Epithelial cell of umbilical artery (primary cell): ENCODE measurements at places on chromosomes 7 and 10. TPM values are rescaled to one million over a fixed set of nuclear protein-coding genes. Genes with fewer than 3 reads are reported as not detected.

CALHM1 gene
- total RNA-seq = not detected in 2 replicates

TMEM139 gene
- total RNA-seq = under 0.01 and 0.61 TPM in 2 replicates

SFRP5 gene
- not detected in 2 replicates for total RNA-seq

PAX4 gene
- not detected in 2 replicates for total RNA-seq

ICA1 gene
- 27.2 and 40.0 TPM in 2 replicates for total RNA-seq

MPP7 gene
- total RNA-seq = 0.30 and 0.32 TPM in 2 replicates

AOAH gene
- total RNA-seq = 1.1 TPM in 1 of 2 replicates, not detected in the other

ZNF804B gene
- total RNA-seq = not detected in 2 replicates

LDB1 gene
- total RNA-seq = 24.0 and 25.5 TPM in 2 replicates

PTER gene
- 7.1 and 8.4 TPM in 2 replicates for total RNA-seq

TMEM213 gene
- not detected in 2 replicates for total RNA-seq

ZNF746 gene
- 14.6 and 19.6 TPM in 2 replicates for total RNA-seq

NEUROG3 gene
- total RNA-seq = not detected in 2 replicates

C10orf143 gene
- 0.65 and 0.91 TPM in 2 replicates for total RNA-seq

GNAT3 gene
- total RNA-seq = not detected in 2 replicates

TFPI2 gene
- 40.3 and 254 TPM in 2 replicates for total RNA-seq

RBP4 gene
- not detected in 2 replicates for total RNA-seq

VWDE gene
- total RNA-seq = 0.65 and 1.7 TPM in 2 replicates

TMEM130 gene
- total RNA-seq = under 0.01 TPM in 1 of 2 replicates, not detected in the other

GAD2 gene
- not detected in 2 replicates for total RNA-seq

TACC2 gene
- total RNA-seq = 3.8 and 4.9 TPM in 2 replicates

SAP25 gene
- total RNA-seq = not detected in 2 replicates

GDF2 gene
- not detected in 2 replicates for total RNA-seq

AS3MT gene
- 1.8 and 2.6 TPM in 2 replicates for total RNA-seq

TAS2R41 gene
- total RNA-seq = not detected in 2 replicates

FXYD4 gene
- not detected in 2 replicates for total RNA-seq

CYP17A1 gene
- not detected in 2 replicates for total RNA-seq

CHCHD1 gene
- total RNA-seq = 32.8 and 37.4 TPM in 2 replicates

SLC13A1 gene
- total RNA-seq = not detected in 2 replicates

SLC29A3 gene
- 0.46 and 1.3 TPM in 2 replicates for total RNA-seq

TMEM72 gene
- total RNA-seq = not detected in 2 replicates

ZNF727 gene
- total RNA-seq = 0.15 TPM in 1 of 2 replicates, not detected in the other

RASSF4 gene
- total RNA-seq = 4.5 and 6.1 TPM in 2 replicates

SAMD9L gene
- 14.3 and 78.0 TPM in 2 replicates for total RNA-seq
